Esophagus muscularis mucosa (tissue), 4 donors: ENCODE measurements at places on chromosomes 1 and 21. TPM values are rescaled to one million over a fixed set of nuclear protein-coding genes. Genes with fewer than 3 reads are reported as not detected.

- no peak for DNase-seq
Observed at GRCh38 chr1:72399807-72400206, 117.5 kb upstream of the NEGR1 start.

GRCh38 chr1:246725191-246725590 is 982 bp downstream of the SCCPDH start:
- DNase-seq, result no peak

DNA sequence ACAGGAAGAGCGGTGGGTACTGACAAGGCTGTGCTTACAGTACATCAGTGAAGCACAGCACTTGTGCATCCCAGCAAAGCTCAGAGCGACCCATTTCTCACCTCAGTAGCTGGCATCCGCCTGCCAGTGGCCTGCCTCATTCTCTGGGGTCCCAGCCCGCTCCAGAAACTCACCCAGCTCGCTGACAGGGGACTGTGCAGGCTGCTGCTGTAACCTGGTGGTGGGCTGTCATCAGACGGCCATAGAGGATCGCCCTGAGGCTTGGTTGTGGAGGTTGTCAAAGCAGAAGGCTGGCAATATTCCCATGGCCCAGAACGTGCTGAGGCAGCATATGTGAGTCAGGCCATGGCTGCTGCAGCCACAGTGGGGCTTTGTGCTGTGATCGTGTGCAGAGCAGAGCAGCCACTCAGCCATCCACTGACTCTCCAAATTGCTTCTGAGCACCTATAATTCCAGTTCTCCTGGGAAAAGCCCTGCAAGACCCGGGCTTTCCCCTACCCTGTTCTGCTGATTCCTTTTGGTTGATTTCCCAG is 13.6 kb upstream of the GPR137B start:
- no peak for DNase-seq

GRCh38 chr1:40161888-40162397 is 756 bp downstream of the RLF start:
- no peak for DNase-seq

- DNase-seq, result no peak
Observed at GRCh38 chr1:176829261-176829660, 335.3 kb downstream of the ASTN1 start.

GRCh38 chr1:18814425-18814824 is 45.0 kb downstream of the TAS1R2 start:
- no peak for DNase-seq

- DNase-seq, result no peak
Observed at GRCh38 chr1:6660415-6661049, 35.9 kb downstream of the THAP3 start.

DNA sequence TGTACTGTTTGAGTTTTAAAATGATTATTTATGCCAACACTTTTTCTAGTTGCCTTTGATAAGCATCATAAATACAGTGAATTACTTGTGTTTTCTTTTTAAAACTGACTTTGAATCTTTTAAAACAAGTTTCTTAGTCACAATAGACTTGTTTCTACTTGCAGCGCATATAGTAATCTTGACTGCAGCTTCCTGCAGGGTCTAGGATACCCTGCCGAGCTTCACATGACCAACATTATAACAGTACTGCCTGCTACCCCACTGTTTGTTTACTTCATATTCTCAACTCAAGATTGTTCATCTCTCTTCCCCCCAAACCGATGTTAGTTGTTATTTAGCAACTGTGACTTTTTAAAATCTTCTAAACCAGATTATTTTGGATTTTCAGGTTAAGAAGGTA is 751.3 kb upstream of the NEGR1 start:
- DNase-seq, result no peak

- no peak for DNase-seq
Observed at GRCh38 chr1:22969304-22969709, 3.4 kb downstream of the LACTBL1 start.

GRCh38 chr21:32001390-32001789 is 128.6 kb downstream of the HUNK start:
- no peak for DNase-seq

- no peak for DNase-seq
Observed at GRCh38 chr1:3003941-3004270, 17.4 kb upstream of the ACTRT2 start.

DNA sequence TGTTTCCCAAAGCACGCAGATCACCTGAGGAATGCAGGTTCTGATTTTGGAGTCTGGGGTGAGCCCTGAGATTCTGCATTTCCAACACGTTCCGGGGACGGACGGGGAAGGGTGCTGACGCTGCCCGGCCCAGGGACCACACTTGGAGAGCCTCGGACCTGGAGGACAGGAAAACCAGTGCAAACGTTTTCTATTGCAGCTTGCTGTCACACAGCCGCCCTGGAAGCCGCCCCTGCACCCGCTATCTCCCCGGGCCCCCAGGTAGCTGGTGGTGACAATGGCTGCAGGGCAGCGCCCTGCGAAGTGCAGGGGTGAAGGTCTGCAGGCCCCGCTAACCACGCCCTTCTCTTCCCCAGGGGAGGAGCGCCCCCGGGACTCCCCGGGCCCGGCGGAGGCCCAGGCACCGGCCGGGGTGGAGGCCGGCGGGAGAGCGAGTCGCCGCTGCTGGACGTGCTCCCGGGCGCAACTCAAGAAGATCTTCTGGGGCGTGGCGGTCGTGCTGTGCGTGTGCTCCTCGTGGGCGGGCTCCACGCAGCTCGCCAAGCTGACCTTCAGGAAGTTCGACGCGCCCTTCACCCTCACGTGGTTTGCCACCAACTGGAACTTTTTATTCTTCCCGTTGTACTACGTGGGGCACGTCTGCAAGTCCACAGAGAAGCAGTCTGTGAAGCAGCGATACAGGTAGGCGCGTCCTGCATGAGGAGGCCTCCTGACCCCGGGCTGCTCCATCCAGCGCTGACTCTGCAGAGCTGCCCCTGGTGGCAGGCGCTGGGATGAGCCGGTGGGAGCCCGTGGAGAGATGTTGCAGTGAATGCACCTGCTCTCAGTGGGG is 142.0 kb upstream of the COA6 start:
- DNase-seq, result no peak

GRCh38 chr1:222057162-222057561 is 315.3 kb upstream of the DUSP10 start:
- no peak for DNase-seq

DNA sequence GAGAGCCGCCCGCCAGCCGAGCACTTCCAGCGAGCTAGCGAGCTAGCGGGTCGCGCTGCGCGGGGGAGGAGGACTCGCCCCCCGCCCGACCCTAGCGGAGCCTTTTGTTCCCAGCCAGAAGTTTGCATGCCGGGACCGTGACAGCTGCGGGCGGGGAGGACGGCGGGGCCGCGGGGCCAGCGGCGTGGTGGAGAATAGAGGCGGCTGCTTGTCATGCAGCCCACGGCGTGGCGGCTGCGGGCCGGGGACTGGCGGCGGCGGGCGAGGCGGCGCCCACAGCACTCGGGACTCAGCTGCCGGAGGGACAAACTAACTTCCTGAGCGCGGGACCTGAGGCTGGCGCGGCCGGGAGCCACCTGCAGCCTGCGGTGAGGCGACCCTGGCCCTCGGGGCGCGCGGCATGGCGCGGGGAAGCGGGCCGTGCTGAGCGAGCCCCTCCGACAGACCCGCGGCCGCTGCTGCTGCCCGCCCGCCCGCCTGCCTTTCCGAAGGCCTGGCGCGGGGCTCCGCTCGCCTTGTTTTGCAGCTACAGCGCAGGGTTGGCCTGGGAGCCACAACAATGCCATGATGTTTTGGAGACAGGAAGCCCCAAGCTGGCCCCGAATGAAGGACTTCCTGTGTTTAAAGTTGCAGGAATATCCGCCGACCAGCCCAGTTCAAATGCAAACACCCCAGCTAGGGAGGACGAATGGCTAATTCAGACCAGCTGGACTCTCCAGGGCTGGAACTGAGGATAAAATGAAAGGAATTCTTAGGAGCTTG is 82.2 kb upstream of the BMP8A start:
- no peak for DNase-seq

DNA sequence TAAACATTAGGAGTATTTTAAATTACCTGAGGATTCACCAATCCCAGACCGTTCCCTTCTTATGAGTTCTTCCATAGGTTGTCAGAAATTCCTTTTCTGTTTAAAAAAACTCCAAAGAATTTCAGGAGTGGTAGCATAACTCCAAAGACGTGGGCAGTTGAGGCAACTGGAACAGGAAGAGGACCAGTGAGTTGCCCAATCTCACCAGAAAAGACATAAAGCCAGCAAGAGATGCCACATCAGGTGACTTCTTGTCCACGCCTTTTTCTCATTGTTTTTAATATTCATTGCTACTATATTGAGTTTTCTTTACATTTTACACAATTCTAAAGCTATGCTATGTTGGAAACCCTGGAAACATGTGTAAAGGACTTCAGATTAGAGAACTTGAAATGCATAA is 88.1 kb upstream of the JAK1 start:
- no peak for DNase-seq

DNA sequence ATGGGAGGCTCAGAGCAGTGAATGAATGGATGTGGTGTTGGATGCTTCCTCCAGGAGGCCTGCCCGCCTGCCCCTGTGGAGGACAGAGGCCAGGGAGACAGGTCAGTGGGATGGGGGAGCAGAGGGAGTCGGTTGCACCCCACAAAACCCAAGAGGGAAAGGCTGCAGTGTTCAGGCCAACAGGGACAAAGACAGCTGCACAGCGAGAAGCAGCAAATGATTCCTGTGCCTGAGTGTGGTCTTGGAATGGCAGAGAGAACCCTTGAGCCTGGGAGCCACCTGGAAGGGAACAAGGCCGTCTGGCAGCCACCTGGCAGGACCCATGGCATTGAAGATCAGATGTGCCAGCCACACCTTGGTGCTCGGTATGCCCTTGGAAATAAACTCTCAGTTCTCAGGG is 8.1 kb downstream of the TFF3 start:
- DNase-seq, result no peak

DNA sequence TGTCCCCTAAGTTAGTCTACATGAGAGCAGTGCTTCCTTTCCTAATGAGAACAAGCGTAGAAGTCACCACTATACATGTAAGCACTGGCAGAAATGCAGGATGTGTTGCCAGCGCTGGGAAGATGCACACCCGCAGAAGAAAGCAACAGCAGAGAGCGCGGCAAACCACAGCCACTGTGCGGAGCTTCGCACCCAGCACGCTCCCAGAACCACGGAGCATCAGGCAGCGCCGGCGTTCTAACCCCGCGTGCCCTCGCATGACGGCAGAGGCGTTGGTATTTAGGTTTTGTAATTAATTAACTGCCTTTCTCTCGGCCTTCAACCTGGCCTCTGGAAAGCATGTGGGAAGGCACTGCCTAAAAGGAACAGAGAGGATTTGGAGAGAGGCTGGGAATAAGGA is 69.1 kb downstream of the OLIG1 start:
- DNase-seq, result no peak

DNA sequence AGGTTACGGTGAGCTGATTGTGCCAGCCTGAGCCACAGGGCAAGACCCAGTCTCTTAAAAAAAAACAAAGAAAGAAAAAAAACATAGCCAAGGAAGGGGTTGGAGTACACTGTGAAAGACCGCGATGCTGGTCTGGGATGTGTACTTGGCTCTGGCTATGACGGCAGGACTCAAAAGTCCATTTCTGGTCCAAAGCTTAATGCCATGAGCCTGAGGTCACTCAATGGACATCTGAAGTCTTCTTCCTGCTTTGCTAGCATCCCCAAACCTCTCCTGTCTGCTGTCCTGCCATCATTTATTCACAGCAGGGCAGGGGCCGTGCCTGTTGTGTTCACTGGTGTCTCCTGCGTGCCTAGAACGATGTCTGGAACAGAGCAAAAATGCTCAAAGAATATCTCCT is 1.5 kb upstream of the ARHGEF10L start:
- DNase-seq, result no peak

DNA sequence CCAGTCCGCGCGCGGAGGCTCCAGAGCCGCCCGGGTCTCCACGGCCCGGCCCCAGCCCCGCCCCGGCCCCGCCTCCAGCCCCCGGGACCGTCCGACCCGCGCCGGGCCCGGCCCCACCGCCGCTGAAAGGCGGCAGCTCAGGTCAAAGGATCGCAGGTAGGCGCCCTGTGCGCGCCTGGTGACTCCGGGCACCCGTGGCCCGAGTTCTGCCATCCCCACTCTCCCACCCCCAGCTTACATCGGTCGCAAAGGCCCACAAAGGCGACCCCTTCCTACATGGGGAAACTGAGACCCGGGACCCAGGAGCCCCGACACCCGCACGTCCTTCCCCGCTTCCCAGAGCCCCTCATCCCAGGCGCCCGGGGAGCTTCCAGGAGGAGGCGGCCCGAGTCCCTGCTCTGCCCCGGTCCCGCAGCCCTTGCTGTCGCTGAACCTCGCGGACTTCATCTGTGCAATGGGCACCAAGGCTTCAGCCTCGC is at the start of gene TMEM200B:
TMEM200B (minus strand) TSS at position 17 of the 479 bp plus-strand sequence. CDS start 2,075 bp downstream, outside the sequence.
- no peak for DNase-seq

- DNase-seq, result no peak
Observed at GRCh38 chr1:151825204-151825603, 6.4 kb downstream of the RORC start.

GRCh38 chr1:248404024-248404423 is 1.2 kb downstream of the OR2T1 start:
- DNase-seq, result no peak

GRCh38 chr1:29500651-29501050 is 264.3 kb downstream of the PTPRU start:
- DNase-seq, result no peak

DNA sequence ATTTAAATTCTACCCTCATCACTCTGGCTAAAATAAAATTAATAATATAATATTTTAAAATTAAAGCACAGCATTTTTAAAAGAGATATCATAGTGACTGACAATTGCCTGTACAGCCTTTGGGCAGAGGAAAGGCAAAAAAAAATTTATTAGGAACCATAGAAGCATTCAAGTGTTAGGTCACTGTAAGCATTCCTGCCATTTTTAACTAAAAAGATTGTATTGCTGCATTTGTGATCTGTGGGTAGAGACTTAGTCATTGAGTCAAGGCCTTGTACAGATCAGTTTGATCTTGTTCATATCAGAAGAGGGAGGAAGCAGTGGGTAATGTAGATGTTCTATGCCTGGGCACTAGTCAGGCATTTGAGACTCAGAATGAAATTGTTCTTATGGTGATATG is 109.9 kb downstream of the LYPLAL1 start:
- DNase-seq, result no peak

SELENBP1 gene
- 113 TPM for total RNA-seq

LCE3D gene
- total RNA-seq, result not detected

NCMAP gene
- 0.17 TPM for total RNA-seq

NEGR1 gene
- total RNA-seq, result 58.8 TPM

UQCRHL gene
- total RNA-seq, result 0.52 TPM

CALML6 gene
- total RNA-seq, result not detected

MAP3K7CL gene
- 1.8 TPM for total RNA-seq

CD1B gene
- total RNA-seq, result not detected

ZNF648 gene
- total RNA-seq, result not detected

RGS8 gene
- not detected for total RNA-seq

OR2T33 gene
- total RNA-seq, result not detected

PM20D1 gene
- not detected for total RNA-seq

PLXNA2 gene
- 29.1 TPM for total RNA-seq

MPL gene
- total RNA-seq, result 0.63 TPM

SPRR2B gene
- not detected for total RNA-seq

ARL8A gene
- 60.8 TPM for total RNA-seq
